ENCODE measurements at places on chromosomes 16 and 17.

DNA sequence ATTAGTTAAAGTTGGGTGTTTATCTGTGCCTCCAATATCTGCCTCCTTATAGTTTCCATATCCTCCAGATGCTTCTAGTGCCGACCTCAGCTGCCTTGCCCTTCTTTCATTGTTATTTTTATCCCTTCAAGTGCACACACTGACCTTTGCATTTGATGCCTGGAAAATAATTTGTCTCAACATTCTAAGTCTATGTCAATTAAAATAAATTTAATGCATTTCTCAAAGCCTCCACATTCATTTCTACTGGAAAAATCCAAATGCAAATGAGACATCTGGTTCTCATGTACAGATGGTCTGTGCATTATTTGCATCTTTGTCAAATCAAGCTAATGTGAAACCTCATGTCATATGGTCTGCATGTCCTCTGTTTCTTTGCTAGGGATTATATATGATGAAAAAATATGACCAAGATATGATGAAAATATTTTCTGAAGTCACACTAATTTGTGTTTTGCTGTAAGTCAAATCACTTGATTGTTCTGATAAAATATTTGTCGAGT lies 61.4 kb downstream of the TMEM100 start:
- DNase-seq, result no peak

- no peak for DNase-seq
Observed at GRCh38 chr17:4934173-4934979, 2.3 kb downstream of the GP1BA start.

DNA sequence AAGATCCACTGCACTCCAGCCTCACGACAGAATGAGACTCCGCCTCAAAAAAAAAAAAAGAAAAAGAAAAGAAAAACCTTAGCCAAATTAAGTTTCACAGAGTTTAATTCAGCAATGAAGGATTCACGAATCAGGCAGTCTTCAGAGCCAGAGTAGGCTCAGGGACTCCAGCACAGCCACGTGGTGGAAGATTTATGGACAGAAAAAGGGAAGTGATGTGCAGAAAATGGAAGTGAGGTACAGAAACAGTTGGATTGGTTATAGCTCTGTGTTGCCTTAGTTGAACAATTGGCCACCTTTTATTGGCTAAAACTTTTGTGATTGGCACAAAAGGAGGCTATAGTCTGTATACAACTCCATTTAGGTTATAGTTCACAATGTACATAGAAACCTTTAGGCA lies 256.6 kb downstream of the HS3ST3B1 start:
- DNase-seq, result no peak

- DNase-seq, result no peak
Observed at GRCh38 chr16:81101702-81102101, 5.5 kb upstream of the GCSH start.

DNA sequence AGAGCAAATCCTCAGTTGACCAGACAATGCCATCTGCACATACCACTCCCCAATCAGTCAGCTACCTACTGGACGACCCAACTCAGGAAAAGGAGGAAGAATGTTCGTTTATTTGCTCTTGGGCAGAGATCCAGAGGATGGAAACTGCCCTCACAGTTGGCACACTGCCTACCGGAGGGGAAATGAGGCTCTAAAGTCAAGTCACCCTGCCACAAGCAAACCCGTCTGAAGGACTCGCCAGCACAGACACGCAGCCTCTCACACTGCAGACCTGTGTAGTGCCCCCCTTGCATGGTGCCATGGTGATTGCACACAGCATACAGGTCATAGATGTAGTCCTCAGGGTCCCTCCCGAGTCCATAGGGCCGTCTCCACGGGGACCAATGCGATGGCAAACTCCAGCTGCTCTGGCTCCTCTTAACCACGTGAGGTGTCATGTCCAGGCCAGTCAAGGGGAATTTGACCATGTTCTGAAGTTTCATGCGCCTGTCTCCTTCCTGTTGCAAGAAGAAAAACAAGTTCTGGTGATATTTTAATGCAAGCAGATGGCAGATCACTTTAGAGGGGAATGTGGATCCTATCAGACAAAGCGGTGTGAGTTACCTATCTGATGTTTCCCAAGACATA lies 69.5 kb downstream of the USP31 start:
- DNase-seq, result no peak

DNA sequence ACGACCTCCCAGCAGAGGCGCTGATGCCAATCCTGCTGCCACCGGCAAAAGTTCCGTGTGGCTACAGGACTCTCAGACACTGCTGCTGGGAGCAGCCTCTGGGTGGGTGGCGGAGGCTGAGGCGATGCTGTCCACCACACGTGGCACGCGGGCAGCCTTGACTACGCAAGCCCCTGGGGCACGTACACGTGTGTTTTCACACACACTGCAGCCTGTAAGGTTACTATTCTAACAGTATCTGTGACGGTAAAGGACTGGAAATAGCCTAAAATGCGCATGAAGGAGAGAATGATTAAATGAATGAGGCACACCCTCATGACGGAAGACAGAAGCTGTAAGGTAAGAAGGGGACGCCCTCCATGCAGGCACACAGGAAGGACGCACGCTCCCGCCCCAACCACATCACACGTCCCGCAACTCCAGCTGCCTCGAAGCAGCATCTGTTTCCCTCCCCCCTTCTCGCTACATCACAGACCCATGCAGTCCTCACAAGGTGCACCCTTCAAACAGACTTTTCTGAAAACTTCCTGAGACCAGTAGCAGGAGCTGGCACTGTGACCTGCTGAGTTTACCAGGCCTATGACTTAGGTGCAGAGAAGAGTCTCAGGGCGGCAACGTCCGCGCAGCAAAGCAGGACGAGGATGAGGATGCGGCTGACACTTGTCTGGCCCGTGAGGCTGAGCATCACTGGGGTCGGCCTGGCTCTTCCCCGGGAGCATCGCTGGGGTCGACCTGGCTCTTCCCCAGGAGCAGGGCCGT lies 28.7 kb upstream of the FASN start:
- peak; percentile 54 for DNase-seq

GRCh38 chr17:64128787-64129514 lies 993 bp downstream of the ERN1 start:
- DNase-seq, result no peak

DNA sequence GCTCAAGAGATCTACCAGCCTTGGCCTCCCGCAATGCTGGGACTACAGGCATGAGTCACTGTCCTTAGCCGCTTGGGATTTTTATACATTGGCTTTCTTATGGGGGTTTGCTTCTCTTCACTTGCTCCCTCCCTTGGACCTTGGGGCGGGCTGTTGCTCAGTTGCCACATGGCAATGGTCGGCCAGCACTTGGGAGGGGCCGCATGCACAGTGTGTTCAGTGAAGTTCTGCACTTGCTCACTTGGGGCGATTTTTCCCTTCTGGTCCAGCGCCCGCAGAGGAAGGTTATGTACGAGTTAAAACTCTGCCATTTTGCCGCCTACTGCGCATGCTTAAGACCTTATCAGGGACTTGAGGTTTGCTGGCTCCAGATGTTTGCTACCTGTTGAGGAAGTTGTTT lies 1367.6 kb upstream of the CDH8 start:
- DNase-seq, result no peak

GRCh38 chr17:79305768-79306423 lies 231.3 kb downstream of the ENGASE start:
- no peak for DNase-seq

- no peak for DNase-seq
Observed at GRCh38 chr17:68794636-68795434, 160.4 kb downstream of the ABCA8 start.

DNA sequence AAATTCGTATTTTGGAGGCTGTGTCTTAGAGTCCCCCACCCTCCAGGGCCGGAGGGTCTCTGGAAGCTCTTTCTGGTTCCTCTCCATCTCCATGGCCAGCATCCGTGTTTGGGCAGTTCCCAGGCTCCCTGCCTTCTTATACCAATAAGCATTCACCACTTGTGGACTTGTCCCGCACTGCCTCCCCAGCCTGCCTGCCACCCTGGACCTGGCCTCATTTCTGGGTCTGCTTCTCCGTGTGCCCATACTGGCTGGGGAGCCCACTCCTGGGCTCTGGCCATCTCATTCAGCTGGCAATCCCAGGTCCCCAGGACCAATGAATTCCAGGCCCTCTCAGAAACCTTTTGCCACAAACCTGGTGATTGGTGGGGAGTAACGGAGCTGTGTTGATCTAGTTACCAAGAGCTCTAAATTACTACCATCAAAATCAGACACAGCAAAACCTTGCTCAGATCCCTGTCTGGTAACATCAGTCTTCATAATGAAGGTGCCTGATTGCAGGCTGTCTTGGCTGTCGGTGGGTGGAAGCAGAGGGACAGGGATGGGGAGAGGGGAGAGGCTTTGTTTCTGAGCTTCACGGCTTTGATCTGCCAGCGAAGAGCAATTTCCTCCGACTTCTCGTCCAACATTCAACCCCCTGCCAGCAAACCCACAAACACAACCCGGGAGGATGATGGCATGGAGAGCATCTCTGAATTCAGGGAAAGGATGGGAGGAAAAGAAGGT lies 27.7 kb upstream of the CRHR1 start:
- no peak for DNase-seq

DNA sequence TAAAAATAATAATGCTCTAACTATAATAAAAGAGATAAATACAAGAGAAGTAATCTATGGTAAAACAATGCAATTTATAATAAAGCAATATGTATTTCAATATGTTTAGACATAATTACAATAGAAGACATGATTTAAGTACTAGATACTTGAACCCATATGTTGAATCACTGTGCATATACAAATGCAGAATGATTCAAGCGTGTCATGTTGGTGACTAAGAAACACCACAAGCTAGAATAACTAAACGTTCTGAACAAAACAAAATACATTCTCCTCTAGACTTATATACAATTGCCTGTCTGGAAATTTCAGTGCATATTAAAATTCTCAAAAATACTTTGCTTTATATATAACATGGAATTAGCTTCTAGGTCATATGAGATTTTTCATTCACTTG lies 11.2 kb downstream of the TADA2A start:
- no peak for DNase-seq

DNA sequence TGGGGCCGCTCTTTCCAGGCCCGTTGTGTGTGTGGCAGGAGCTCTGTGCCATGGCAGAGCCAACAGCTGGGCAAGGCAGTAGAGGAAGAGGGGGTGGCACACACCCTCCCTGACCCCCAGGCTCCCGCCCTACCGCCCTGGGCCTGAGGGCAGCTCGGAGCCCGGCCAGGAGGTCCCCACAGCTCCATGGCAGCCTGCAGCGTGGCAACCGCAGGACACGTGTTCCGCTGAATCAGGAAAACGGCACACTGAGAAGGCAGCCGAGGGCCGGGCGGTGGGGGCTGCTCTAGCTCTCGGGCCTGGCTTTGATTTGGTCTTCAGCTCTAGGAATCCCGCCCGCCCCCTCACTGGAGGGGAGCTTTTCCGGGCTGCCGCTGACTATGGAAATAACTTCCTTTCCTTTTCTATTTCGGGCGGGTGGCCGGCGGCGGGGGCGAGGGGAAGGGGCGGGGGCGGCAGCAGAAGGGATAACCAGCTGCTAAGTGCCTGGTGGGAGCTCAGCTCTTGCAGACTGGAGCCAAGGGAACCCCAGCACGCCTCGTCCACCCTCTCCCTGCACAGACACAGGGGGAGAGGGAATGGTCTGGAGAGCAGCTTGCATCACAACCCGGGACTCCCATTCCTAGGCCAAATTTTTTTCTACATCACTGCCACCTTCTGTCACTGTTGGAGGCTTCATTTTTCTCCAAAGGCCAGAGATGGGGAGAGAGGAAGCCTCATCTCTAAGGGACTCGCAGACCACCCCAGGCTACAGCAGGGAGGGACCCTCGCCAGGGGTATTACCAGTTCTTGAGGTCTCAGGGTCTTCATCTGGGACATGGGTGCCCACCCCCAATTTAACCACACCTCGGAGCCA lies 24.8 kb upstream of the MRPS23 start:
- DNase-seq, result no peak
